Sigmoid colon (tissue), 7 donors: ENCODE measurements at places on chromosomes 7 and 10. TPM values are rescaled to one million over a fixed set of nuclear protein-coding genes. Genes with fewer than 3 reads are reported as not detected.

DNA sequence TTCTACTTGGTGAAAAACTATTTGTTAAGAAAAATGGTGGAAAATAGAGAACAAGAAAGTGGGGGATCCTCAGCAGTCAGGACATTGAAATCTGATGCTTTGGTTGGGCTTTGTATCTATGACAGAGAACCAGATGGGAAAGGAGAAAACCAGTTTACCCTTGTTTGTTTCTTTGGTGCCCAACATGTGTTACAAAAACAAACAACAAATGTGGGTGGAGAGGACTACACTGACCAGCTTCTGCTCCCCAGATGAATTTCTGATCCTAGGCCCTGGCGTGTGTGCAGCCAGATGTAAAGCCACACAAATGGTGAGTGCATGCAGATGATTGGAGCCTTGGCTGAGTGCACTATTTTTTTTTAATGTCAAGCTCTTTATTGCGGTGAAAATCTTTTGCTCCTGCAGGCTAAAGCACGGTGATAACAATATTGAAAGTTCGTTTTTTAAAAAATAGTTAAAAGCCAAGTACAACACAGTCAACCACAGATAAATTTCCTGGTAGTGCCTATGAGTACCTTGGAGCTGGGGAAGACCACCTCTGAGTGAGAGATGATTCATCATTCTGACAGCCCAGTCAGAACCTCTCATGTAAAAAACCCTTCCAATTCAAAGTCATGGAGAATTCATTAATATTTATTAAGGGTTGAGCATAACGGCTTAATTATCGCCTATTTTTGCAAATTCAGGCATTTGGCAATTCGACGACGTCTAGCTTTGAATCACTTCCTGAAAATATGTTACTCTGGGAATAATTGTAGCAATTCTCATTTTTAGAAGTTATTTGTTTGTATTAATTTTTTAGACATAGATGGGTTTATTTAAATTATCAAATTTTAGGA lies 163.7 kb downstream of the AGMO start:
- no peak overlapping the region for H3K27ac ChIP-seq
- no peak overlapping the region for H3K4me3 ChIP-seq
- H3K4me1 ChIP-seq, result no peaks in the 10 kb centered on the region
- no peaks in the 10 kb centered on the region for H3K27me3 ChIP-seq

CALHM3 gene
- total RNA-seq, result not detected

MGMT gene
- 33.8 TPM for total RNA-seq

GRCh38 chr7:149476791-149477190 lies 15.9 kb upstream of the ZNF777 start:
- peak; percentile 54 for DNase-seq
- no peak overlapping the region for H3K4me3 ChIP-seq
- no peak overlapping the region for H3K27ac ChIP-seq
- peaks cover 40% of the 10 kb centered on the region for H3K36me3 ChIP-seq

DNA sequence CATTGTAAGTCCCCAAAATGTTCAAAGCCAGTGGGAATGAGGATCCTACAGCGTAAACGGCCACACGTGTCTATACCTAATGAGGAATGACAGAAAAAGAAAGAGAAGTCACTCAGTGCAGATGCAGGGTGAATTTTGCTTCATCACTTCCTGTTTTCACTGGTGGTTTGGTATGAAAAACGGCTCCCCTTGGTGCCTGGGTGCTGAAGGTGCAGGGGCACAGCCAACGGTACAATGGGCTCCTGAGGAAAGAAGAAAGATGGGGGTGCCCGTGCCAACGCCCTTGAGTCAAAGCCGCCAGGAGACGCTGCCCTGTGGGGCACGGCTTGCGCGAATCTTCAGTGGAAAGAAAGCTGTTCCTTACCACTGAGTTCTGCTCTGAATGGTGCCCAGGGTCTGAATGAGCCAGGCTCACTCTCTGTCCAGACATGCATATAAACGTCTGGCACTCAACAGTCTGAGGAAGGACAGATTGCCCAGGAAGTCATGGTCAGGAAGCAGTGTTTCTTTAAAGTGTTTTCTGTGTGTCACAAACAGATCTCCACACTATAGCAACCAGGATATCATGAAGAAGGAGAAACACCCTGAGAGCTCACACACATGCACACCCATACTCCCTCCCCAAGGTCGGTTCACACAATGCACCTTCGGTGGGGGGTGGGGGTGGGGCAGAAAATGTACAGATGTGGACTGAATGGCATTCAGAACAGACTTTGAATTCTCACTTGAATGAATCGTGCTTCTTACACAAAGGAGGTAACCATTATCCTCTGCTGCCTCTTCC lies 105.8 kb downstream of the ELMO1 start:
- H3K4me1 ChIP-seq, result no peaks in the 10 kb centered on the region
- no peaks in the 10 kb centered on the region for H3K36me3 ChIP-seq
- no peaks in the 10 kb centered on the region for H3K27me3 ChIP-seq
- no peak for DNase-seq
- H3K4me3 ChIP-seq, result peak overlapping the region; percentile 16
